ENCODE measurements at places on chromosomes 4 and X.
A peak's percentile ranks its signal among the peaks of the same experiment; 100 is the strongest.

DNA sequence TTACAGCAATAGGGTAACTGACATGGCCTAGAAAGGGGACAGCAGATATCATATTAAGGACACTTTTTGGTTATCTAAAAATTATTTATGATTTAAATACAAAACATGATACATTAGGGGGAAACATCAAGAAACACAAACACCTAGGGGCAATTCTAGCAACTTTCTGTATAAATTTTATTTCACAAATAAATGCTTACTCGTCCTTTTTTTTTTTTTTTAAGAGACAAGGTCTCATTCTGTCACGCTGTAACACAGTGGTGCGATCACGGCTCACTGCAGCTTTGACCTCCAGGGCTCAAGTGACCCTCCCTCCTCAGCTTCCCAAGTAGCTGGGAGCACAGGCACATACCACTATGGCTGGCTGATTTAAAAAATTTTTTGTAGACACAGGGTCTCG is 151.8 kb upstream of the BCOR start:
- no peak for DNase-seq

DNA sequence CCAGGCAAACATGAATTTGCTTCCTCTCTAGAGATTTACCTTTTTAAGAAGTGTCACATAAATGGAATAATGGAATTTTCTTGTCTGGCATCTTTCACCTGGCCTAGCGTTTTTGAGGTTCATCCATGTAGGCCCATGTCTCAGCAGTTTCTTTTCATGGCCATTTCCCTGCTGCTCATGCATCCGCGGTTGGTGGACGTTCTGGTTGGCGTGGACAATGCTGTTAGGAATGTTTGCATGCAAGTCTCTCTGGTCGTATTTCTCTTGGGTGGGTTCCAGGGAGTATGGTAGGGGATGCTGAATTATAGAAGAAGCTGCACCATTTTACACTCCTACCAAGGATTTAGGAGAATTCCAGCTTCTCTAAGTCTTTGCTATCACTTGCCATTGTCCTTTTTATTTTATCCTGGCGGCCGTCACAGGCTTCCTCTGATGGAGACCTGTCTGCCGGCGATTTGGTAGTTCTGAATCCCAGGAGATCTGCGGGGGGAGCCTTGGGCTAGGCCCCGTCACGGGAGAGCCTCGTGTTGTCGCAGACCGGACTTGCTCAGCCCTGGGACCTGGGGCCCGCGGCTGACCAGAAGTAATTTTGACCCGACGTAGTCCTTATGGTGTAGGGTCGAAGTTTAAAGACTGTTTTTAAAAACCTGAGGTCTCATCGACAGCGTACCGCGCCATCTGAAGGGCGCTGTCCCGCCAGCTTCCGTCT is 56.9 kb upstream of the TADA2B start:
- peak; percentile 63 for DNase-seq

DNA sequence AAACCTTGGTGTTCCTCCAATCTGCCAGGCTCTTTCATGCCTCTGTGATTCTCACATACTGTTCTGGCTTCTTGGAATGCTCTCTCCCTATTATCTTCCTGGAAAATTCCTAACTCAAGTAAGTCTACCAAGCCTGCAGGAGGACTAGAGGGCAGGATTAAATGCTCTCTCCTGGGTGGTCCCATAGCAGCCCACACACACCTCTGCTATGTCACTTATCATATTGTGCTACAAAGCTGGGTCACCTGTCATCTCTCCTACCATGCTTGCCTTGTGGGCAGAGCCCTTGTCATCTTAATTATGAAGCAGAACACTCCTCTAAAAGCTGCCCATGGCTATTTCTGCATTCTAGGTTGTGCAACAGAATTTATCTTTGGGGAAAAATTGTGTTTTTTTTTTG is 344.5 kb upstream of the NOCT start:
- DNase-seq, result no peak

DNA sequence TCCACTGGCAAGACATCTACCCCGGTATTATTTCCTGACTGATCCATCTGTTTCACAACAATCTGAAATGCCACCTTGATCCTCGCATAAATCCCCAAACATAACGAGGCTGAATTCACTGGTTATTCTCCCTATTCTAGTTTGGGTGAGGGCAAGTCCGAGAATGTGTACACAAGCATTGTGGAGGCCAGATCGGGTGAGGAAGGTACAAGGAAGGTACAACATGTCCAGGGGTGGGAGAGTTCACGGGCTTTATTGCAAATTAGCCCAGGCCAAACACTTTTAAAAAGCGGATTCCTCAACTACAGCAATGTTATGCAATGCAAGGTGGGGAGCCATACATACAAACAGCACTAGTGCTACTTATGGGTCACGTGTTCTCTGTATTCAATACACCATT is 82.0 kb upstream of the STS start:
- no peak for DNase-seq

GRCh38 chr4:79598214-79598613 is 190.2 kb upstream of the GK2 start:
- DNase-seq, result no peak

- DNase-seq, result no peak
Measured at GRCh38 chr4:120821977-120822376, 100.5 kb downstream of the PRDM5 start.

DNA sequence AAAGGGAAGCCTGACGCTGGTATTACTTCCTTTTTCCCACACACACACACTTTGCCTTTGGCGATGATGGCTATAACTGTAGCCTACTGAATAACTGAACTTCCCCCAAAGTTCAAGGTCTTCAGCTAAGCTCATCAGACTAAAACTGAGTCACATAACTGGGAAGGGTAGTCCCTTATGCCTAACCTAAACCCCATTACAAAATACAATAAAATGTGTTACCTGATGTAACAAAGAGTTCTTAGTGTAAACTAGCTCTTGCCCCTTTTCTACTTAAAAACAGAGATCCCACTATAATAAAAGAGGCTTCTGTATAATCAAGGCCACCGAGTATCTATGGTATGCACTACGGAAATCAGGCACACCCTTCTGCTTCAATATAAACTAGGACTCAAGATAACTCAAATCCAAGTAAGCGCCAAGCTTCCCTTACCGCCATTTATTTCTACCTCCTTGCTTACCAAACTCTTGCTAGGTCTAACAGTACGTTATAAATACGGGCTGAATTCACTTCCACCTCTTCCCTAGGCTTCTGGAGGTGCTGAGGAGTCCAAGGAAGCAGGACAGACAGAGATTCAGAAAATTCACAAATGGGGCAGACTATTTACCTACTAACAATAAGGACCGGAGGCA is 2.4 kb downstream of the OTUD4 start:
- peak; percentile 28 for DNase-seq

DNA sequence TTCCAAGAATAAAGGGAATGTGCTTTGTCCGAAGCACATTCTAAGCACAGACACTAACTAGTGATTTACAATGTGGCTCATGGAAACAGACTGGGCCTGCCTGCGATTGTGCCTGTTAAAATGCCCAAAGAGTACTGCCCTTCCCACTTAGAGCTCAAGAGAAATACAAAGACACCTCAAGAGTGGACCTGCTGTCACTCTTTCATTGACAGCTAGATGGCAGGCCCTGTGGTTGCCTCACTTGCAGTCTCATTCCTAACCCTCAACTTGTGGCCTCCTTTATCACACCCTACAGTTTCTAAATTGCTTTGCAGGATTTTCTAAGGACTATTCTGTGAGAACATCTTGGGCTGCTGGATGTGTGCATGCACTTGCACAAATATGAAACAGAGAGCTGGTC is 331.0 kb upstream of the EMCN start:
- peak; percentile 13 for DNase-seq

DNA sequence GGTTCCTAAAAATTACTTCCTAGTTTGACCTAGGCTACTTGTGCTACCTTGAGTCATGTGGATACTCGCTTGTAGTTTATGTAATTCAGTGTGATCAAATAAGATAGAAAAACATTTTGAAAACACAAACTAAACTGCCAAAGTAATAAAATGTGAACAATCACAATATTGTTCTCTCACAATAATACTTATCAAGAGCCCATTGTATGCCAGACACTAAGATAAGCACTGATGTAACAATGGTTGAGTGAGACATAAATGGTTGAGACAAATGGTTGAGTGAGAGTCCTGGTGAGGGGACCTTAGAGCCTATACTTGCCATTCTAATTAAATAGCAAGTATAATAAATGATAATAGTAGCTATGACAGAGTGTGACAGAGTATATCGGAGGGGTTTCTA is 41.7 kb downstream of the RFC1 start:
- no peak for DNase-seq

- DNase-seq, result peak; percentile 34
Measured at GRCh38 chrX:74422576-74423288, 1.4 kb downstream of the SLC16A2 start.

DNA sequence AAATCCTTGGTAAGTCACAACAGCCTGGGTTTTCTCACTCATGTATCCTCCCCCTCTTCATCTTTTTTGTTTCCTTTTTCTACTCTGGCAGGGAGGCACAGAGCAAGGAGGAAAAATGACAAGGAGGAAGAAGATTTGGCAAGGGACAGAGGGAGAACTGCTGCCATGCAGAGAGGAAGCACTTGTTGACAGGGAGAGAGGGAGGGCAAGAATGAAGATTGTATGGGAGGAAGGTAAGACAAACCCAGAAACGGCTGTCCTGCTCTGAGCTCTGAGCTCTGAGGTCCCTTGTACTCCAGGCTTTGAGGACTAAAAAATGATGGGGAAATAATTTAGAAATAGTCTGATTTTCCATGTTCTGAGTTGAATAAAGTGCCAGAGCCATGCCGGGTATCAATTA is 123.9 kb downstream of the DCHS2 start:
- DNase-seq, result no peak

Data from NCI-H82 (cell line).